ENCODE measurements at places on chromosomes 5 and 9. TPM values are rescaled to one million over a fixed set of nuclear protein-coding genes. Genes with fewer than 3 reads are reported as not detected.

Gene SPATA6L
- total RNA-seq: 0.44 TPM

Gene ARAP3
- total RNA-seq: 39.2 TPM

Gene COL5A1
- 18.6 TPM for total RNA-seq

Gene RNF180
- total RNA-seq: 5.0 TPM

GRCh38 chr9:124934290-124934689 is 6.6 kb downstream of the GOLGA1 start:
- DNase-seq: no peak

GRCh38 chr9:71179183-71179582 is 57.8 kb upstream of the TRPM3 start:
- no peak for DNase-seq

DNA sequence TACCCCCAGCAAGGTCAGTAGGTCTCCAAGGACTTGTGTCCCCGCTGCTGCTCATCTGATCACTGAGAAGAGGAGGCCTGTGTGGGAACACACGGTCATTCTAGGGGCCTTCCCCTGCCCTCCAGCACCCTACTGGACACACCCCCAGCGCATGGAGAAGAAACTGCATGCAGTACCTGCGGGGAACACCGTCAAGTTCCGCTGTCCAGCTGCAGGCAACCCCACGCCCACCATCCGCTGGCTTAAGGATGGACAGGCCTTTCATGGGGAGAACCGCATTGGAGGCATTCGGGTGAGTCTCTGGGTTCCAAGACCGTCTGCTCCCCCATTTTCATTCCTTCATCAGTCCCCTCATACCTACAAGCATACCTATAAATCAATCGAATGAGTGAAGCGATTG is 4.1 kb downstream of the FGFR4 start:
- DNase-seq: no peak

GRCh38 chr5:11384441-11385250 is 519.6 kb downstream of the CTNND2 start:
- peak; percentile 8 for DNase-seq

GRCh38 chr9:98884849-98885248 is 58.9 kb upstream of the COL15A1 start:
- no peak for DNase-seq

DNA sequence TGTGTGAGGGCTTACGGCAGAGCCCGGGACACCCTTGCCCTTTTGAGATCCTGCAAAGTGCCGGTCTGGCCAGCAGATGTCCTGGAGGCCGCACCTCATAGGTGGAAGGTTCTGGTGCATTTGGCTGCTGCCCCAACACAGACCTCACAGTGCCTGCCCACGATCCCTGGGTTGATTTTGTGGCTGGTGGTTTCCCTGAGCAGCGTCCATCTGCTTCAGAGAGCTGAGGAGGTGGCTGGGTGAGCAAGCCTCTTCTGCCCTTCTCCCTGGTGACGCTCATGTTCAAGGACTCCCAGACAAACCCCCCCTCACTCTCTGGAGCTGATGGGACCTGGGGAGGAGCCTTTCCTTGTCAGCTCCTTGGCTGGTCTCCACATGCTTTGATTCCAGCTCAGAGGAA is 18.9 kb downstream of the BNIP1 start:
- DNase-seq: no peak

DNA sequence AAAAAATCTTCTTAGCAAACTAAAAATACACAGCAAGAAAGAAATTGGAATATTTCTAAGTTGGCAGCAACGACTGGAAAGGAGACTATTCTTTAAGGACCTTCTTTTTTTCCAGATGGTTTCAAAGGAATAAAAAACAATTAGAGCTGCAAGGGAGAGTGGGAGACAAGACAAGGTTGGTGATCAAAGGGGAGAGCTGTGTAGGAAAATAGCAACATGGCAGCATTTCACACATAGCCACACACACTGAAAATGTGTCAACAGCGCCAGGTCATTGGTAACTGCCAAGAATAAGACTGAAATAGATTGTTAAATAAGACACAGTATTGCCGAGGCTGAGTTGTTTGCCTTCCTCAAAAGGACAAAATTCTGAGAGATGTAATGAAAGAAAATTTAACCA is 88.1 kb upstream of the TLE1 start:
- no peak for DNase-seq

Gene ROPN1L
- 0.68 TPM for total RNA-seq

GRCh38 chr5:45109636-45110035 is 300.9 kb downstream of the MRPS30 start:
- DNase-seq: no peak

Gene TMEFF1
- total RNA-seq: 43.1 TPM

Gene C9orf50
- 0.27 TPM for total RNA-seq

Gene GDNF
- total RNA-seq: 0.65 TPM

Gene PCDHAC2
- 1.8 TPM for total RNA-seq

- no peak for DNase-seq
These were observed 81.5 kb upstream of the GRHPR start for GRCh38 chr9:37340961-37341360.

Gene CREB3
- total RNA-seq: 35.3 TPM

GRCh38 chr5:150731669-150732242 is 27.1 kb downstream of the DCTN4 start:
- no peak for DNase-seq

DNA sequence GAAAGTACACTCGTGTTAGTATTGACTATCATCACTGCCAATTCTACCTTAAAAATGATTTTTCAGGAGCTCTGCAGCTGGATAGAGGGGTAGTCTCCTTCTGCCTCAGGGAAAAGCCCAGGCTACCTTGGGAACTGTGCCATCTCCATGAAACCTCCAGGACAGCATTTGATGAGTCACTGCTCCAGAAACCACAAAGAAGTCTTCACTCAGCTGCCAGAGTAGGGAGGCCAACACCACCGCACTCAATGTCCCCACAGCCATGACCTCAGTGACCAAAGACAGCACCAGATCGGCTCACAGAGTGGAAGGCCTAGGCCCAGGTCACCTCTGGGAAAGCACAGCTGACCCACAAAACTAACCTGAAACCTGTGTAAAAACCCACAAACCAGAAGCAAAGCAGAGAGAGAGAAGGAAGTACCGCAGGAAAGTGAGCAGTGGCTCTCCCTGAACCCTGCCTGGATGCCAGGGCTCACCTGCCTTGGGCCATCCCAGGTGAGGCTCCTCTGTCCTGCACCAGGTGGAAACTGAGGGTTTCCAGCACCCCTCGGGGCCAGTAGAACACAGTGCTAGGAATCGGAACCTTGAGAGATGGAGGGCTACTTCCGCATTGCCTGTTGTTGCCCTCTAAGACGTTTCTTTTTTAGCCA is 30.0 kb downstream of the S1PR3 start:
- no peak for DNase-seq

Gene GALNT12
- total RNA-seq: 4.9 TPM

DNA sequence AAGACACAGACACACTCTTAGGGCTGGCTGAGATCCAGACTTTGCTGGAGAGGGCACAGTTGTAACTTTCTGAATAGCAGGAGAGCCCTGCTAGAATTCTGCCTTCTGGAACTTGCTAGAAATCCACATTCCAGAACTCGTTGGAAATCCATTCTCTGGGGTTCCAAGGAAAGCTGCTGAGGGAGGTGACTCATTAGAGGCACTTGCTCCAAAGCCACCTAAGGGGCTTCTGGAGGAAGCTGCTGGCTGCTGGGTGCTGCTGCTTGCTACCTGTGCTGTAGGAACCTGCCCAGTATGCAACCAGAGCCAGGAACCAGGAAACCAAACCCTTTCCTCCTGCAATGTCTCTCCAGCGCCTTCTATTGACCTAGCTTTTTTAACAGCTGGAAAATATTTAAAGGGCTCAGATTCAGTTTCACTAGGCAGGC is 4.1 kb upstream of the TLE4 start:
- DNase-seq: no peak

- DNase-seq: no peak
These were observed 156.5 kb upstream of the PITX1 start for GRCh38 chr5:135190416-135191083.

DNA sequence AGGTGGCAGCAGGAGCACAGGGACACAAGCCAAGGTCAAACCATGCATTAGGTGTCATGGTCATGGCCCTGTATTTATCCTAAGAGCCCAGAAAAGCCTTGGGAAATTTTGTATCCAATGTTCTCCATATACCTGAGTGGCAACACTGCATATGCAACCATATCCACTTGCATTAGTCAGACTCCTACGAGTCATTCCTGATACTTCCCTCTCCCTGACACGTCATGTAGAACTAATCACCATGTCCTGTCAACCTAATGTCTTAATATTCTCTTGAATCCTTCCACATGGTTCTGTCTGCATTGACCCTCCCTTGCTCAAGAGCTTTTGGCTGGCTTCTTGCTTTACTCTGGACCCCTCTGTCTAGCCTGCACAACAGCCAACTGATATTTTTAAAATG is 9.4 kb downstream of the SCGB3A2 start:
- no peak for DNase-seq

DNA sequence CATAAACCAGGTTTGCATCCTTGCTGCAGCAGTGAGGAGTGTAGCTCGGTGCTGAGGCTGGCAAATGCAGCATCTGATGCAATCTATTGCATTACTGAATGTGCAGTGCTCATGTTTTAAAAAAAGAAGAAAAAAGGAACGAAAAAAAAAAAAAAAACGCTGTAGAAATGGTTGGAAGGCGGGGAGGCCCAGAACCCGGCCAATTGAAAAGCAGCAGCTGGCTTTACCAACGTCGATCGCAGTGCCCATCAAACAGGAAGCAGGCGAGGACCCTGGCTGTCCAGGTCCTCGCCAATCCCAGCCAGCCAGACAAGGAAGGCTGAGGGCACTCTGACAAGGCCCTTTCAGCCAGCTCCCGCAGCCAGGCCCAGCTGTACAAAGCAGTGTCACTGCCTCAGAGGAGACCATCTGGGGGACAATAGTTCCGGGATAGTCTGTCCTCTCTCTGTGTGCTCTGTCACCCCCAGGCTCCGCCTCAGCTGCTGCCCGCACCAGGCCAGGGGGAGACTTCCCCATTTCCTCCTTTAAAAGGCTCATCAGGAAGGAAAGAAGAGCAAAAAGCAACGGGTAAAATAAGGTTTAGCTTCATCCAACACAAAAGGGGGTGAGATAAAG is 21.8 kb upstream of the CPEB4 start:
- no peak for DNase-seq

GRCh38 chr9:8400378-8400777 is 600.8 kb upstream of the DMAC1 start:
- no peak for DNase-seq

Gene FGD3
- 4.1 TPM for total RNA-seq

Gene PCDHB8
- 1.8 TPM for total RNA-seq

- DNase-seq: no peak
These were observed 35.6 kb upstream of the HAND1 start for GRCh38 chr5:154513669-154514084.

Gene SLC36A3
- total RNA-seq: not detected

DNA sequence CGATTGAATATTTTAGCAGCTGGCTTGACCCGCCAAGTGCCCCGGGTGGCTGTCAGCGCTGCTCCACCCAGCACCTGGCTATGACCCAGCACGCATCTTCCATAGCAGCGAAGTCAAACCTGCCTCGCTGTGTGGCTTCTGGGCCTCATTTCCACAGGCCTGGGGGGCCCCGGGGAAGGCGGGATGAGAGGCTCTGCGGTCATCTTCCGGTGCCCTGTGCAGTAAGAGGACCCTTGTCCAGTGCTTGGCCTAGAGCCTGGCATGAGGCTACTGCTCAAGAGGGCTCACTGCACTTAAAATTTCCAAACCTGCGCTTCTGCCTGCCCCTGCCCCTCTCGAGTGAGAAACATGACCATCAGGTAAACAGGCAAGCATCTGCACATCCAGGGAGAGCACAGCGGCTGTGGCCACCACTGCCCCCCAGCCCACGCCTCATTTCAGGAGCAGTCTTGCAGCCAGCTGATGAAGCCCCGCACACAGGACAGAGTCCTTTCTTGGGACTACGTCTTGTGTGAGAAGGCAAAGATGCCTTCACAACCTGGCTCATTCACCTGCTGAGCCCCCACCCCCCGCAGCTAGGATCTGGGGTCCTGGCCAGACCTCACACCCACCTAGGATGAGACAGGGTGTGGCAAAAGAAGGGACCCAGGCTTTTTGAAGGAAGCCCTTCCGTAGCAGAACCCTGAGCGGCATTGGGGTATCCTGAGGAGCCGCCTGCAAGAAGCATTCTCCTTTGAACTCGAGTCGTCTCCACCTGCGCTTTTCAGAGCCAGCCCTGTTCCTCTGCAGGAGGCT is 69.5 kb upstream of the UNC5A start:
- DNase-seq: no peak

Gene FCN1
- not detected for total RNA-seq

Gene LRRC19
- not detected for total RNA-seq

GRCh38 chr9:3692606-3693005 is 166.8 kb upstream of the RFX3 start:
- DNase-seq: no peak

DNA sequence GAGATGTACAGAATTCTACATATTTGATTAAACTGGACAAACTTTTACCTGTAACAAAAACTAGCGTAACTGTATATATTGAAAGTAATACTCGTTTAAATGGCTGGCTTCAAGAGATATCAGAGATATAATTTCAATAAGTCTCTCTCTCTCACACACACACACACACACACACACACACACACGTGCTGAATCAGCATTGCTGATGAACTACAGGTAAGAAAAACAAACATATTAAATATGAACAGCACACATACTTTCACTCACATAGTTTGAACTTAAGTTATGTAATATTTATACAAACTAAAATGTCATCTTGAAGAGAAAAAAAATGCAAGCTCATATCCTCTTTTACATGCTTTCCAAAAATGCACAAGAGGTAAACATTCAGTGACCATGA is 145.4 kb downstream of the BNC2 start:
- no peak for DNase-seq

GRCh38 chr9:117733465-117733864 is 29.3 kb downstream of the TLR4 start:
- DNase-seq: no peak

DNA sequence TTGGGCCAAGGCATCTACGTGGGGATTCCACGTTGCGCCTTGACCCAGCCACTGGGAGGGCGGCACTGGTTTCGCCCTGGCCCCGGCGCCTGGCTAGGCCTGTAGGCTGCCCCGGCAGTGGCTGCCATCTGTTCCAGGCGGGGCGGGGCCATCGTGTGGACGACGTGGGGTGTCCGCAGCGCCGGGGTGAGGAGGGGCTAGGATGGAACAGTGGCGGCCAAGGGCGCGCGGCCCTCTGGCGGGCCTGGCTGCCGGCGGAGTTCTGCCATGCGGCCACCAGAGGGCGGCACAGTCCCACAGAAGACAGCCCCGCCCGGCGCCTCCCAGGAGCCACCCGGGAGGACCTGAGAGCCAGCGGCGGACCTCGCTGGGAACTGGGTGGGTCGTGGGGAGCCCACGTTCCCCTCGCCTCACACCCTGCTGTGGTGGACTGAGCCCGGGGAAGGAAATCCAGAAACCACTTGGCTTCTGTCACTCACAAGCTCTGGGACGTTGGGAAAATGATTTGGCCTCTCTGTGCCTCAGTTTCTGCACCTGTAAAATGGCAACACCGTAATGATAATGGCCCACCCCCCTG is 22.6 kb upstream of the RAPGEF1 start:
- peak; percentile 88 for DNase-seq

Gene BHMT2
- not detected for total RNA-seq

- no peak for DNase-seq
These were observed 26.2 kb downstream of the ZNF462 start for GRCh38 chr9:106889061-106889590.

Measured in neural crest cell (in vitro differentiated cells).